ENCODE measurements at places on chromosomes 5 and 9.

- peak; percentile 50 for DNase-seq
These were observed 644 bp downstream of the BRD3 start for GRCh38 chr9:134066913-134067851.

DNA sequence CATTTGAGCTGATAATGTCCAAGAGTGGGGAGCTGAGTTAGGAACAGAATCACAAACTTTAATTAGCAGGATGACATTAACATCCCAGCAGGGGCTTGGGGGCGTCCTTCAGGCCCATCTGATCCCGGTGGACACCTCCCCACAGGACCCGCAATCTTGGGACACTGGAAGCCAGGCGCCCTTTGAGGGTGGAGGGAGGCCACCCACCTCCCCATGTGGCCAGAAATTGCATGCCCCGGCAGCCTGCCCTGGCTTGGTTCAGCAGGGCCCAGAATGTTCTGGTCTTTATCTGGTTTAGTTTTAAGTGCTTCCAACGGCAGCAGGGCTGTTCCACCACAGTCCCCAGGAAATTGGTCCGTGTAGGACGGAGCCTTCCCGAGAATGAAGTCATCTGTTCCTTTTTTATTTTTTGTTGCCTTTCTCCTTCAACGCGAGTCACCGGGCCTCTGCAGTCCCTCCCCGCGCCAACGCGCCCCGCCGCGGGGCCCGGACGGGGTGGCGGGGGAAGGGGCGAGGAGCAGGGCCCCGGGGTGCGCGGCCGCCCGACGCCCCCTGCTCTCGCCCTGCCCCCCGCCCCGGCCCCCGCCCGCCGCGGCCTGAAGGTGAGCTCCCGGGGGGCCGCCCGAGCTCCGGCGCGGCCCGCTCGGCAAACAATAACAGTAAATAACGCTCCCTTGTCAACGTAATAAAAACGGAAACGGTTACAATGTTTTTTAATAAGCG, 207.9 kb downstream of the C9orf50 start:
- DNase-seq: no peak

DNA sequence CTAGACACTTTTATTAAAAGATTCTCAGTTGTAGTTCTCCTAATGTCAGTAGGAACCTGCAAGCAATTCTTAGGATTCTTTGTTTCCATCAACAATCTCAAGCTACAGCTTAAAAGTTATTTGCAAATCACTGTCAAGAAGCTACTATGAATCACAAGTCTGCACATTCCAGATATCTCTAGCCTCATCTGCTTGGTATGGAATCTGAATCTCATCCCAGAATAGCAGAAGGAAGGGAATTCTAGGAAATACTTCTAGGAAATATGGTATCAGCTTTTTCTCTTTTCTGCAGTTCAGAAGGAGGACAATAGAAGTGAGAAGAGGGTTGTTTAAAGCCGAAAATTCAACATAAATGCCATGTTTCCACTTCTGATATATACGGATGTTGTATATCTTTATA, 792.2 kb upstream of the CDH9 start:
- no peak for DNase-seq

GRCh38 chr5:33501899-33502298, 61.1 kb downstream of the TARS1 start:
- no peak for DNase-seq

DNA sequence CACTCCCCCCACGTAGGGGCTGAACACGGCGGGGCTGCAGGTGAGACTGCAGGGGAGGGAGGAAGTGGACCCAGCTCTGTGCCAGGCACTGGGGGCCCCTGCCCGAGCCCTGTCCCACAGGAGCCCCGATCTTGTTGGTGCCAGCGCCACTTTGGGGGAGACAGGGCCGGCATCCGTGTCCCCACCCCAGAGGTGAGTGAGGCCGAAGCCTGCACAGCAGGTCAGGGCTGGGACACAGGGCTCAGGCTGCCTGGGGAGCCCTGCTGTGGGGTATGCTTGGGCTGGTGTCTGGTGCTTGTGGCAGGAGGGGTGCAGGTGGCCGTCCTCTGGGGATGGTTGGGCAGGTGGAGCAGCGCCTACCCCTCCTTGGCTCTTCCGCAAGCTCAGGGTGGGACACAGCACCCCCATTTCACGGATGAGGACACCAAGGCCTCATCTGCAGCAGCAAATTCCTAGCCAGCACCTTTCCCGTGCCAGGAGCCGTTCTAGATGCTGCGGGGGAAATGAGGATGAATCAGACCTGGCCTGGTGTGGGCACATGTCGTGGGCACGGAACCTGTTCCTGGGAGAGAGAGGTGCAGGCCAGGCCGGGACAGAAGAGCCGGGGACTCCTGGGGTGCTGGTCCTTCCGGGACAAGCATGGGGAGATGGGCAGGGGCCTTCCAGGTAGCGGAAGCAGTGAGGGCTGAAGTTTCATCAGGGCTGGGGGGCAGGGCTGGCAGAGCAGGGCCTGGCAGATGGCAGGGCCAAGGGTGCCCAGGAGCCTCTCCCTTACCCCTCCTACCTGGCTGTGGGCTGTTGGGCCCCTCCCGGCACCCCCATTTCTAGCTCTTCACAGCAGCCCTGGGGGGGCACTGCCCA, 35.2 kb downstream of the KCNT1 start:
- DNase-seq: no peak

All from effector memory CD4-positive, alpha-beta T cell (primary cell).